ENCODE measurements at places on chromosomes 12 and 14.

GRCh38 chr14:99670361-99671234, 13.5 kb upstream of the CYP46A1 start:
- peak; percentile 69 for DNase-seq

GRCh38 chr14:100246809-100247428, 8.0 kb downstream of the YY1 start:
- DNase-seq = peak; percentile 9

GRCh38 chr14:24108336-24108874, 6.2 kb upstream of the DCAF11 start:
- DNase-seq = no peak

- DNase-seq = no peak
These were observed 120.3 kb upstream of the VASH1 start for GRCh38 chr14:76640923-76641395.

- no peak for DNase-seq
These were observed 57.9 kb upstream of the KCNA5 start for GRCh38 chr12:4985820-4986219.

DNA sequence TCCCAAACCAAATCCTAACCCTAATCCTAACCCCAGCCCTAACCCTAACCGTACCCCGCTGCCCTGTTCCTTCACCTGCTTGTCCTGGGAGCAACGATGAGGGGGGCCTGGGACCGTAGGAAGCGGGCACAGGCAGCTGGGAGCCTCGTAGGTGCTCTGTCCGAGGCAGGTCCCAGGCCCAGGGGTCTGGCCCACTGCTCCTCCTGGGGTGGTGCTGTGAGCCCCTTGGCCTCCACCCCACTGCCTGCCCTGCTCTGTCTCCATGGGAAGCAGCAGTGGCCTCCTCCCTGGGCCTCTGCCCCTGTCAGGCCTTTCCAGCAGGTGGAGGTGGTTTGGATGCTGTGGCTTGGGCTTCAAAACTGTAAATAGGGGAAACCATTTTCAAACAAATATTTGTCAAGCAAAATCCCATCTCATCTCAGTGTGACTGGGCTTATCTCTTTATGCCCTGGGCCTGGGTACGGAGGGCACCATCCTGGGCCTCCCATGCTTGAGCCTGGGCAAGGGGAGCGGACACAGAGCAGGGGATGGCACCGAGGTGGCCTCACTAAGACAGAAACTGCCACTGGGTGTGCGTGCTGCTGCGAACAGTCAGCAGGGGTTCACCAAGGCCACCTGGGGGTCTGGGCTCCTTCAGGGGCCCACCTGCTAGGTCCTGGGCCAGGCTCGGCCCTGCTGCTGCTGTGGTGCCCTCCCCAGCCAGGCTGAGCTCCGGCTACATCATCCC, 3.7 kb upstream of the BEGAIN start:
- no peak for DNase-seq

- DNase-seq = peak; percentile 46
These were observed 162.0 kb downstream of the SAMD4A start for GRCh38 chr14:54728700-54729527.
